Suppressor macrophage (primary cell): ENCODE measurements at places on chromosomes 3 and 15.

DNA sequence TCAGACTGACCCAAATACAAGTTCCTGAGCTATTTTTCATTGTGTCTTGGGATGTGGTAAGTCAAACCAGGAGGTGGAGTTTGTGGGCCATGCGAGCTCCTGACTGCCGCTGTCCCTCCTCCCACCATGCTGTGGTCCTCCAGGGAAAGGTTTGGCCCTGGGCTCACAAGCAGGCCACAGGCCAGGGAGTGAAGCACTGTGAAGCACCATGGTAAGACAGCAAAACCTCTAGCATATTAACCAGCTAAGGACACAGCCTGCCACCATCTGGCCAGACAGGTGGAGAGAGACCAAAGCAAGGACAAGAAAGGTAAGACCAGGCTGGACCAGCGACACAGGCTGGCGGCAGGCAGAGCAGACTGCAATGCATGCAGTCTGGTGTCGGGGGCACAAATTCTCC is 15.3 kb downstream of the RAB43 start:
- no peak for DNase-seq

DNA sequence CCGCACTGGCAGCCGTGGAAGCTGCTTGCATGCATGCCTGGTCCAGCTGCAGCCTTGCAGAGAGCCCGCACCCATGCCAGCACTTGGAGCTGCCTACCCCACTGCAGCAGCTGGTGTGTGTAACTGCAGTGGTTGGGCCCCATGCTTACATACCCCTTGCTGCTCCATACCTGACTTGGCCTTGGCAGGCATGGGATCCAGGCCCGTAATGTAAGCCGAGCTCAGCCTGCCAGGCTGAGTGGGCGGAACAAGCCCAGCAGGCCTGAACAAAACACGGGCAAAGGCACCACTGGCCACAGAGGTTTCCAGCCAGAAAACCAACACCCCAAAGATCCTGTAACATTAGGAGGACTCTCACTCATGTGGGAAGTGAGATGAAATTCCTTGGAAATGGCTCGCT is 48.3 kb downstream of the SLC6A20 start:
- DNase-seq = no peak

- DNase-seq = no peak
These were observed 8.0 kb downstream of the LOXL1 start for GRCh38 chr15:73934281-73934680.

DNA sequence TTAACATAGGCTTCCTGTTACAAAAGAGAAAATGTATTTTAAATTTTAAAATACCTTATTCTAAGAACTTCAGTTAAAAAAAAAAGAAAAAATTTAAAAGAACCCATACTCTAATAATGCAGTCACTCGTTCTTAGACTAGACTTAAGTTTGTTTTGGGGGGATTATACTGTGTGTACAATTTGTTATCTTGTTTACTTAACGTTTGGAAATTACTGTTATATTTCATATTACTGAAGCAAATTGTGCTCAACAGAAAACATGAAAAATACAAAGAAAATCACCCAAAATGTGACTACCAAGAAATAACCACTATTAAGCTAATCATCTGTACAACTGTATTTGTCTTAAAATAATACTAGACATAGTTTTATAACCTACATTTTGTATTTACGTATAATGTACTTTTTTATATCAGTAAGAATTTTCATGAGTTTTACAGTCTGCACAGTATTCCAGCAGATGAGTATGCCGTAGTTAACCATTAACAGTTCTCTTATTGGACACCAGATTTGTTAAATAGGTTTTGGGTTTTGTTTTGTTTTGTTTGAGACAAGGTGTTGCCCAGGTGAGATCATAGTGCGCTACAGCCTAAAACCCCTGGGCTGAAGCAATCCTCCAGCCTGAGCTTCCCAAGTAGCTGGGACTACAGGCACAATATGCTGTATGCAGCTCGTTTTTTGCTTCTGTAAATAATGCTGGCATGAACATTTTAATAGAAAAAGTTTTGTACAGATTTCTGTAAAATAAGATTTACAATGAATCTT is 88.8 kb upstream of the CHD2 start:
- no peak for DNase-seq

GRCh38 chr15:60508442-60508841 is 29.5 kb upstream of the ICE2 start:
- DNase-seq = no peak
